IMR-90 (cell line): ENCODE measurements at places on chromosomes 12 and 14. TPM values are rescaled to one million over a fixed set of nuclear protein-coding genes. Genes with fewer than 3 reads are reported as not detected.

DNA sequence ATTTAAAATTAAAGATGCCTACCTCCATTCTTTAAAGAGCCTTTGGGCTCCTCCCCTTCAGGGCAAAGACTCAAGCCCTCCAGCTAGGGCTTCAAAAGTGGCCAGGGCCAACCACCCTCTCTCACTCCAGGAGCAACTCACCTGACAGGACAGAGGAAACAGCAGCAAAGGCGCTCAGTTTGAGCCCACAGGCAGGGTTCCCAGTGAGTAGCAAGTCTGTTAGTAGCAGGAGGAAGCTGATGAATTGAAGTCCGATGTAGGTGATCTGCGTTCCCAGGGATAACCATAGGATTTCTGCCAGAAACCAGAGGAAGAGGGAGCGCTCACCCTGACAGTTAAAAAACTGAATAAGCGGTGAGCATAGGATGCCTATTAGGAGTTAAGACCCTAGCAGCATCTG lies 15.7 kb downstream of the GSG1 start:
- peaks cover 3% of the 10 kb centered on the region for H3K4me1 ChIP-seq
- no peaks in the 10 kb centered on the region for H3K27me3 ChIP-seq
- H3K27ac ChIP-seq = no peak overlapping the region
- peaks cover 3% of the 10 kb centered on the region; the same call in 1 of the 2 replicates for H3K36me3 ChIP-seq

Gene RACGAP1
- 93.9 and 110 TPM in 2 replicates for total RNA-seq

GRCh38 chr14:38254571-38255407 lies 1.1 kb downstream of the CLEC14A start:
- DNase-seq = no peak
- H3K36me3 ChIP-seq = no peaks in the 10 kb centered on the region
- peak overlapping the region; percentile 31 for H3K4me3 ChIP-seq
- H3K27me3 ChIP-seq = no peaks in the 10 kb centered on the region

DNA sequence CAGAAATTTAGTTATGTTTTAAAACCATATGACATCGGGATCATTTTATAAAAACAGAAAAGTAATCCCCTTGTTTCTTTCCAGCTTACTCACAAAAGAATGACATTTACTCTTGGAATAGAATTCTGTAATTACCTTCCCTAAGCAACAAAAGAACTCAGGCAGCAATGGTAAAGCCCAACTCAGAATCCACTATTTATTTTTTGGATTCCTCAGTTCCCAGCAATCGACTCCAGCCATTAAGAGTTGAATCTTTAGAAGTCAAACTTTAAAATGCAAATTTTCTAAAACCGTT lies 65.9 kb downstream of the FOXN3 start:
- peaks cover 22% of the 10 kb centered on the region for H3K36me3 ChIP-seq
- DNase-seq = no peak
- peaks cover 16% of the 10 kb centered on the region for H3K4me1 ChIP-seq
- H3K27ac ChIP-seq = peak overlapping the region; percentile 81

GRCh38 chr12:105420046-105420445 lies 89.6 kb downstream of the C12orf75 start:
- H3K4me3 ChIP-seq = no peak overlapping the region
- no peaks in the 10 kb centered on the region for H3K36me3 ChIP-seq
- peaks cover 13% of the 10 kb centered on the region for H3K4me1 ChIP-seq
- DNase-seq = no peak

DNA sequence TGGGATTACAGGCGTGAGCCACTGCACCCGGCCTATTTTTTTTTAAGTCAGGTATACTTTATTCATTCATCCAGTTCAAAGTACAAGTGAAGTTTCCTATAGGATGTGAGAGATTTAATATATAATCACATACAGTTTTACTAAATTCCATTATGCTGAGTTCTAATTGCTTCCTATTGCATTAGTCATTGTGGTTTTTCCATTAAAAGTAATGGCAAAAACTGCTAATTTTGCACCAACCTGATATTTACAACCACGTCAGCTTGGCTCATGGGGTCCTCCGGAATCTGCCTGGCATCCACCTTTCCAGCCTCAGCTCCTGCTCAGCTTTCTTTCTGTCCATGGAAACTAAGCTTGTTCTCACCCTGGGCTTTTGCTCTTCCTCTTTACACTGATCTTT lies 67.0 kb upstream of the CSRP2 start:
- H3K27me3 ChIP-seq = no peaks in the 10 kb centered on the region
- H3K36me3 ChIP-seq = no peaks in the 10 kb centered on the region
- no peak overlapping the region for H3K4me3 ChIP-seq
- H3K27ac ChIP-seq = no peak overlapping the region

- H3K27ac ChIP-seq = no peak overlapping the region
- no peaks in the 10 kb centered on the region for H3K4me1 ChIP-seq
- H3K27me3 ChIP-seq = no peaks in the 10 kb centered on the region; the same call in none of the 2 replicates
- H3K4me3 ChIP-seq = no peak overlapping the region
Observed at GRCh38 chr12:43815416-43815815, 9.3 kb upstream of the TWF1 start.

GRCh38 chr12:865614-866013 lies 83.9 kb downstream of the RAD52 start:
- DNase-seq = no peak
- peaks cover 32% of the 10 kb centered on the region for H3K36me3 ChIP-seq
- H3K27ac ChIP-seq = no peak overlapping the region

GRCh38 chr14:60984196-60984595 lies 3.2 kb downstream of the SLC38A6 start:
- no peak overlapping the region for H3K4me3 ChIP-seq
- no peaks in the 10 kb centered on the region for H3K27me3 ChIP-seq
- no peak overlapping the region for H3K27ac ChIP-seq
- H3K4me1 ChIP-seq = no peaks in the 10 kb centered on the region; the same call in 1 of the 2 replicates

Gene PZP
- not detected in 2 replicates for total RNA-seq

DNA sequence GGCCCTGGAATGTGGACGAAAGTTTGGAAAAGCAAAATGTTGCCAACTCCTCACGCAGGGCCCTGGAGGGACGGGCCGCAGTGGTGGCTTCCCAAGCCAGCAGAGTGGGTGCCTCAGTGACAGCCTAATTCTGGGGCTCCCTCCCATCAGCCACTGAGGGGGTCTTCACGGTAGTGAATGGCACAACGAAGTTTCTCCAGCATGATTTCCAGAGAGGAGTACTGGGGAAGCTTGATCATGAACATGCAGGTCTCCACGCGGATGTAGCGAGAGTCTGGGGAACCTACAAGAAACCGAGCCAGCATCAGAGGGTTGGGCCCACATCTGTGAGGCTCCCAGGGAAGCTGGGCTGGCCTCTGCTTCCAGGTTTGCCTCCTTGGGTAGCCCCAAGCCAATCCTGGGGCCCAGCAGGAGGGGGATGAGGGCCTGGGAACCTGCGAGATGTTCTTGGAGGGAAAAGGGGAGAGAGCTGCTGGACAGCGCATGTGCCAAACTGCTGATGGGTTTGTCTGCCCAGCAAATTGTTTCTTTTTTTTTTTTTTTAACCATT lies 37.0 kb downstream of the TRAFD1 start:
- H3K4me3 ChIP-seq = no peak overlapping the region
- no peak overlapping the region for H3K27ac ChIP-seq
- DNase-seq = no peak
- no peaks in the 10 kb centered on the region for H3K4me1 ChIP-seq
- H3K27me3 ChIP-seq = no peaks in the 10 kb centered on the region
- peaks cover 53% of the 10 kb centered on the region for H3K36me3 ChIP-seq

DNA sequence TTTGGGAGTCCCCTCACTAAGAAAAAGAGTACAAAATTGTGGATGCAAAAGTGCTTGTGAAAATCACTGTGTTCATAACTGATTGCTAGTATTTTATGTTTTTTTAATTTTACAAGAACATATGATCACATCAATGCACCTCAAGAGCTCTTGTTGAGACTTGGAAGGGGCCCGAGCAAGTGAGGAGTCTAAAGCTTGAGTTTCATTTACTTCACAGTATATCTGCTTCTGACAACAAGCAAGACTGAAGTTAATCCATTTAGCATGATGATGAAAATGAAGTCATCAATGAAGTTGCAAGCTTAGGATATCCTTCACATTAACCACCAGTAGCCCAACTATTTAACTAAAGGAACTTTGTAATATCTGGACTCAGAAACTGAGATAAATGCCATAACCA lies 182.5 kb upstream of the DIO2 start:
- peak; percentile 8 for DNase-seq
- H3K4me1 ChIP-seq = peaks cover 9% of the 10 kb centered on the region
- no peak overlapping the region for H3K4me3 ChIP-seq

Gene CLECL1
- not detected in 2 replicates for total RNA-seq
